ENCODE measurements at places on chromosomes 1 and 21.

- no peak for DNase-seq
Observed at GRCh38 chr1:108575375-108575774, 15.5 kb downstream of the EEIG2 start.

DNA sequence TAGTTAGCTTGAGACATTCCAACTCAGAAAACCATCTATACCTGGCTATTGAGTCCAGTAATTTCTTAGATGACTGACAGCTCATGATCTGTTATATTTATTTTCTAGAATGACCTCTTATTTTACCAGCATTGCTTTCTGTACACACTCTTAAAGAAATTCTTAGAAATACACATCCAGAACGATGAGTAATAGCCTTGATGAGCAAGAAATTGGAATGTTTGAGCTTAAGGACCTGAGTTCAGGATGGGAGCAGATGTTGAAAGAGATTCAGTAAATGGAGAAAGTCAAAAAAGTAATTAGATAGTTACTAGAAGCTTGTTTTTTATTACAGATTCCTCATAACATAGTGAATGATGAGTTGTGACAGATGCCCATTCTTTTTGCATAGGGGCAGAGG is 11.7 kb downstream of the PYHIN1 start:
- DNase-seq = no peak

GRCh38 chr1:59360170-59360569 is 63.3 kb downstream of the FGGY start:
- no peak for DNase-seq

DNA sequence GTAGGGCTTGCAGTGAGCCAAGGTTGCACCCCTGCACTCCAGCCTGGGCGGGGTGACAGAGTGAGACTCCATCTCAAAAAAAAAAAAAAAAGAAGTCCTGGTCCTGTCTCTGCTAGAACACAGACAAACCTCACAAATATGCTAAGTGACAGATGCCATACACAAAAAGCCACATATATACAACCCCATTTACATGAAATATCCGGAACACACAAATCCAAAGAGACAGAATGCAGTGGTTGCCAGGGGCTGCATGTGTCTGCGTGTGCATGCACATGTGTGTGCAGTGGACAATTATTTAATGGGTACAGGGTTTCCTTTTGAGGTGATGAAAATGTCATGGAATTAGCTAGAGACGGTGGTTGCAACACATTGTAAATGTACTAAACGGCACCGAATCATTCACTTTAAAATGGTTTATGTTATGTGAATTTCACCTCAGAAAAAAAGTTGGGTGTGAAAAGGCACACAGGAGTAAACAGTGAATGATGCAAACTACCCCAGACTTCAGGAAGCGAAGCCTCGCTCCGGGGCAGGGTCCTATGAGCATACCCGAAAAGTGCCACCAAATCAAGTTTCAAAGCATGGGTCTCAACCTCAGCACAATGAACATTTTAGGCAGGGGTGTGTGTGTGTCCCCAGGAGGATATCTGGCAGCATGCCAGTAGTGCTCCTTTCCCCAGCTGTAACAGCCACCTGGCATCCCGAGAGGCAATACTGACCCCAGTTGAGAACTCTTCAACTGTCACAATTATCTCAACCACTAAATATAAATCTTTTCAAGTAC is 48.3 kb downstream of the GNB1 start:
- no peak for DNase-seq

GRCh38 chr1:33319186-33319948 is 1.5 kb downstream of the A3GALT2 start:
- DNase-seq = no peak

- DNase-seq = no peak
Observed at GRCh38 chr1:38831731-38832369, 27.7 kb downstream of the RRAGC start.

GRCh38 chr1:67431869-67432578 is 1.8 kb upstream of the SERBP1 start:
- DNase-seq = no peak

GRCh38 chr1:41350055-41350378 is 11.2 kb upstream of the FOXO6 start:
- DNase-seq = no peak

DNA sequence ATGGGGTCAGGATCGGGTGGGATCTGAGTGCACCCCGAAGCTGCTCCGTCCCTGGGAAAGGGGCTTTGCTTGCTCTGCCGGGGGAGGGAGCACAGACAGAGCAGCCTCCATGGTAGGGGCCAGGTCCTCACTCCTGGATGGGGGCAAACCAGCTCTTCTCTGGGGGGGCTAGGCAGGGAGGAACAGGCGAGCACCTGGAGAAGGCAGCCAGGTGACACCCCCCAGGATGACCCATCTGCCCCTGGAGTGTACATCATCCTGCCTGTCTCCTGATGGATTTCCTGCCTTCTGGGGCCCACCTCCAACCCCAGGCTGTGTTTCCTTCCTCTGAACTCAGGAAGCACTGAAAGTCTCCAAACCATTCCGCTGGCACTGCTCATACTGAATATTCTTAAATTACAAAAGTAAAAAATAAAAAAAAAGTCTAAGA is 248.0 kb downstream of the RHOU start:
- no peak for DNase-seq

DNA sequence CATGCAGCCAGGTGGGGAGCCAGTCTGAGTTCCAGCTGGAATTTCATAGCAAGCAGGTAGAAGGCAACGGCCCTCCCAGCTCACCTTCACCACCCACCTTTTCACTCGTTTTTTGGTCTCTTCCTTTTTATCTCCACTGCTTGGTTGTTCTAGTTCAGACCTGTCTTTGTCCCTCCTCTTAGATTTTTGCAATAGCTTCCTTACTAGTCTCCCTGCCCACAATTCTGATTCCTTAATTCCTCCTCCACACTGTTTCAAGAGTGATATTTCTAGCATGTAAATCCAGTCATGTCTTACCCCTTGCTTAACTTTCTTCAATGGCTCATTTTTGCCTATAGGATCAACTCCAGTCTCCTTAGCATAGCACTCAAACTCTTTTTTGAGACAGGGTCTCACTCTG is 119.6 kb downstream of the TMEM53 start:
- DNase-seq = no peak

- no peak for DNase-seq
Observed at GRCh38 chr1:176543360-176544129, 80.6 kb downstream of the PAPPA2 start.

GRCh38 chr1:25744636-25745425 is 55.2 kb upstream of the SELENON start:
- no peak for DNase-seq

DNA sequence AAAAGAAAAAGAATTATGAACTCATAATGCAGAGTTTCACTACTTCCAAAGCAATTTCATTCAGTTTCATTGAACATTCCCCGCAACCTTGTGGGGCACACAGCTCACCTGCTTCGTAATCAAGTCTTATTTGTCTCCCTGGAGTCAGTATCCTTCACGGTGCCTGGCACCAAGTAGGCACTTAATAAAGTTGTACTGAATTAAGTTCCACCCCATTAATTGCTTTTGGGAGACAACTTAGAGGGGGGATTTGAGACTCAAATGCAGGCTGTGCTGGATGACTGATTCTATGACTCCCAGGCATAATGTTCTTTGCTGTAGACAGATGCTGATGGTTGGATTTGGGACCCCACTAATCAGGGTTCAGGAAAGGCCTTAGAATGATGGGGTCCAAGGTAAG is 6.5 kb upstream of the ID3 start:
- no peak for DNase-seq

DNA sequence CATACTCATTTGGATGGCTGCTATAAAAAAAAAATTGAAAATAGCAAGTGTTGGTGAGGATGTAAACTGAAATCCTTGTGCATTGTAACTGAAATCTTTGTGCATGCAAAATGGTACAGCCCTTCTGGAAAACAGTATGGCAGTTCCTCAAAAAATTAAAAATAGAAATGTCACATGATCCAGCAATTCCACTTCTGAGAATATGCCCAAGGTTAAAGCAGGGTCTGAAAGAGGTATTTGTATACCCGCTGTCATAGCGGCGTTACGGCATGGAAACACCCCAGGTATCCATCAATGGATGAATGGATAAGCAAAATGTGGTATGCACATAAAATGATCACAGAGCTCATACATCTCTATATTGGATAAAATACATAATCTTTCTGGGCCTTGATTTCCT is 116.7 kb downstream of the RUSC1 start:
- DNase-seq = no peak

DNA sequence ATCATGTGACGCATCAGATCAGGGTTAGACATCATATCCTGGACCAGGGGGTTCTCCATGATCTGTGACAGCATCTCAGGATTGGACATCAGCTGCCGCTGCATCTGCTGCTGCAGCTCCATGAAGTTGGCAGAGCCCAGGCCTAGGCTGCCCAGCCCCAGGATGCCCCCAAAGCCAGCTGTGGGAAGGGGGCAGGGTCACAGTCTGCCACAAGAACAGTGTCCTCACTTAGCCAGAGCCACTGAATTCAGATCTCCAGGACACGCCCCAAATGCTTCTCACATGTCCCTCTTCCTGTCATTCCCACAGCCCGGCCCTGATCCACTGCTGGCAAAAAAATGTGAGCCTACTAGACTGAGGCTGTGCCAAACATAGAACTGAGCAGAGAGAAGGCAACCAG is 3.2 kb downstream of the UBQLN4 start:
- no peak for DNase-seq

GRCh38 chr1:218425647-218426342 is 80.7 kb downstream of the TGFB2 start:
- no peak for DNase-seq

DNA sequence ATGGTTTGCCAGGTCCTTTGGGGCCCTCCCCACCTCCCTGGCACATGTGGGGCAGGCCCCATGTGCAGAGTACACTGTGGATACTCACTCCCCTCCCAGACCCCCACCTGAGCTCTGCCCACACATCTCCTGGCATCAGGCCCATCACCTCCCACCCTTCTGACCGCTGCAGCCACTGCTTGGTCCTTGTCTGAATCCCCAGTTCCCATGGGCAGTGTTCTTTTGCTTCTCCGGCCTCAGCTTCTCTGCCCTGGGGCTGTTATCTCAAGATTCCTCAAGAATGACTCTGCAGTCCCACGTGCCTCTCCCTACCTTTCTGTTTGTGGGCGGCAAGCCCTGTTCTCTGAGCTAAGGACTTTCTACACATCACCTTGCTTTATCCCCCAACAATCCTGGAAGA is 187.7 kb upstream of the EDN2 start:
- no peak for DNase-seq

GRCh38 chr1:1614204-1614953 is 921 bp upstream of the MIB2 start:
- no peak for DNase-seq

- DNase-seq = no peak
Observed at GRCh38 chr1:181115368-181115684, 26.8 kb downstream of the IER5 start.

- no peak for DNase-seq
Observed at GRCh38 chr21:37447288-37447936, 80.8 kb downstream of the DYRK1A start.

GRCh38 chr21:35011681-35012080 is 37.4 kb downstream of the RUNX1 start:
- no peak for DNase-seq

DNA sequence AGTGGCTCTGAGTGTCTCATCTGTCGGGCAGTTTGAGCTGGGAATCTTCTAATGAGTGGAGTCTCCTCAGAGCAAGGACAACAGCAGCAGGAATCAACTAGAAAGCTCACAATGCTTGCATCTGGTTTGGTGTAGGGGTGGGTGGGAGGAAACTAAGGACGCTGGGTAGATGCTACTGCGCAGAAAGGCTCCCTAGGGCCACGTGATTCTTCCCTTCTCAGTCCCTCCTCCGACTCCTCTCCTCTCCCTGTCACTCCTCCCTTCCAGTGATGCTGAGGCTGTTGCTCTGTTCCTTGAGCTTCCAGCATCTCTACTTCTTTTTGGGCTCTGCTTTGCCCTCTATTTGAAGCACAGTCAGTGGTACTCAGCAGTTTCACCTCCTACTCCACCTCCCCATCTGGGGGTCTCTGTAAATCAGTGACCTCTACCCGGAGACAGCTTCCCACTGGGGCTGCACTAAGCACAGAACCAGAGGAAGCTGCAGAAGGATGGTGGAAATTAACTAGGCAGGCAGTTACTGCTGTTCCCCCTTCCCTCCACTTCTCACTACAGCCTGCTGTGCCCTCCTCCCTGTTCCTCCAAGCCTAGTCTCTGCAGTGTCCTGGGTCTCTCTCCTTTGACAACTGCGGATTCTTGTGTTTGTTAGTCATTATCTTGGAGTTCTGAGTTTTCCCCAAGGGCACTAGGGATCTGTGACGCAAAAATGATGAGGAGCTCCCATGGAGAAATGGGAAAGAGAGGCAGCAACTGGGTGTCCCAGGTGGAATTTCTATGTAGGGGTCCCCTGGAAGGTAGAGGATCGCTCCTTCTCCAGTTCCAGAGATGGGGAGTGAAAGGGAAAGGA is 5.8 kb downstream of the LINGO4 start:
- no peak for DNase-seq

DNA sequence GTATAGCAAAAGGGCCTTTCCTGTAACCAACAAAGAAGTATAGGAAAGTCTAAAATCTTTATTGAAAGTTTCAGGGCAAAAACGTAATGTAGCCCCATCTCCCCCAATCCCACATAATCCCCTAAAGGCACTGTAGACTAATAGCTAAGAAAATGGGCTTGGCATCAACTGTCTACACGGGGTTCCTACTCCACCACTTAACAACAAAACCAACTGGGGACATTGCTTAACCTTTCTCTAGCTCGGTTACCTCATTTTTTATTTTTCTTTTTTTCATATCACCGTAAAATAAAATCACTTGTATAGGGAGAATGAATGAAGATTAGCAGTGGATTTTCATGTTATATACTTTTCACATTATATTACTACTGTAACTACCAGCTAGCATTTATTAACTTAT is 12.3 kb downstream of the MACF1 start:
- no peak for DNase-seq

DNA sequence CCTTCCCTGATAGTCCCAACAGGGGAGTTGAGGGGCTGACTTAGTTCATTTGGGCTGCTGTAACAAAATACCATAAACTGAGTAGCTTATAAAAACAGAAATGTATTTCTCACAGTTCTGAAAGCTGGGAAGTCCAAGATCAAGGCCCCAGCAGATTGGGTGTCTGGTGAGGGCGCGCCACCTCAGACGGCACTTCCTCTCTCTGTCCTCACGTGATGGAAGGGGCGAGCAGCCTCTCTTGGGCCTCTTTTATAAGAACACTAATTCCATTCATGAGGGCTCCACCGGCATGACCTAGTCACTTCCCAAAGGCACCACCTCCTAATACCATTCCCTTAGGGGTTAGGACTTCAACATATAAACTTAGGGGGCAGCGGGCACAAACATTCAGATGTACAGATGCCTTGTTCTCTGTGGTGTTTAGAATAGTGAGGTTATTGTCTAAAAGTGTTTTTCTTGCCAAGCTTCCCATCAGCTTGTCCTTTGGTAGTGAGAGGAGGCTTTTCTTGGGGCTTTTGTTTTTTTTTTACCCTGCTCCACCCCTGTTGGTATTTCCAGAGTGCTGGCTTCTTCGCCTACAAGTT is 20.3 kb downstream of the NIPAL3 start:
- no peak for DNase-seq

GRCh38 chr1:156943756-156944155 is 23.3 kb downstream of the LRRC71 start:
- no peak for DNase-seq

Data from activated CD4-positive, CD25-positive, alpha-beta regulatory T cell treated with anti-CD3 and anti-CD28 coated beads, Interleukin-2, amount 50 U/mL, for 16 hours (primary cell).